ENCODE measurements at places on chromosomes 1 and 21.

GRCh38 chr1:211327346-211327921, 801 bp downstream of the TRAF5 start:
- DNase-seq = no peak

- DNase-seq = no peak
These were observed 683 bp upstream of the EFNA4 start for GRCh38 chr1:155062702-155063411.

- DNase-seq = peak; percentile 26
These were observed at the start of gene SOD1 for GRCh38 chr21:31659536-31660258. Gene SOD1, plus strand, starts transcription at chr21:31659693. Its CDS starts 77 bp downstream, at chr21:31659770.

DNA sequence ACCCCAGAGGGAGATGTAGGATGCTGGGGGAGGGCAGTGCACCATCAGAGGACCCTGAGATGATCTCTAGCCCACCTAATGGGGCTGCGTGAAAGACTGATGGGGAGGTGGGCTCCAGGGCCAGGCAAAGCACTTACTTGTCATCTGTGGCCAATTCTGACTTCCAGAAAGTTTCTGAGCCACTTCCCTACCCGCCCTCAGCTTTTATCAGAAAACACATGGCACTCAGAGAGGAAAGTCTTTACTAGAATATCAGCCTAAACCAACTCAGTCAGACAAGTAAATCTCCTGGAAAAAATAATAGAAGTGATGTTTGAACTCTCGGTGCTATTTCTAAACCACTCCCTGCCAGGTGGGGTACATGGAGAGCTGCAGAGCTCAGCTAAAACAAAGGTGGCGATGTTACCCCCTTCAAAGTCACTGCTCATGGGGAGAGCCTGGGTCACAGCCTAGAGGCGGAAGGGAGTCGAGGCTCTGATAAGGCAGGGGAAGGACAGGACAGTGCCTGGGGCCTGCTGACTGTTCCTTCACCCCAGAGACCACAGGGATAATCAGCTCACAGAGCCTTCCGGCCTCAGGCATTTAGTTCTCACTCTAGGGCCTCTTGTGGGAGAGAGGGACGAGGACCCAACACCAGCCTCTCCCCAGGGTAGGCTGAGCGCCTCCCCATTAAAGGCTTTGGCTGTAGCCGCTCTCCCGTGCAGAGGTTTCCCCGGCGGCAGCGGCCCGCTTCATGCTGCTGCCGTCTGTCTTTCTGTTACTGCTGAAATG, 14.2 kb downstream of the SMIM12 start:
- no peak for DNase-seq

DNA sequence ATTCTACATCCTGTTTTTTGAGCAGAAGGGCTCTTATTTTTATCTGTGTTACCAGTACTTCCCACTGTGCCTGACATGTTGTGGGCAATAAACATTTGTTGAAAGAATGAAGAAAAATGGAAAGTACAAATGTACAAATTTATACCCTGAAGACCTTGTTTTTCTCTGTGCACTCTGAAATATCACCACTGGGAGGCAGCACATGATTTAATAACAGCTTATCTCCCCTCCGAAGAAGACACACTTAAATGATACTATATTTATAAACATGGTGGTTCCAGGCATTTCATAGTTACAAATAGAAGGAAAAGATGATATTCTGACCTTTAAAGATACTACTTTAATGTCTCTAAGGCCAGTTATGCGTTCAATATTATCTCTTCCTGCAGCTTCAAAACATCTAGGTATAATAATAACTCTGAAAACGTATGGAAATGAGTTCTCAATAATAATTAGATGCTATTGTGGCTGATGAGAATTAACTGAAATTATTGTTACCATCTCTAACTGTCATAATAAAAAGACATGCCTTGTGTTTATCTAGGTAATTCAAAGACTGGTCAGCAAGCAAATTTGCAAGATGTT, 12.8 kb downstream of the DYNLT5 start:
- peak; percentile 10 for DNase-seq

DNA sequence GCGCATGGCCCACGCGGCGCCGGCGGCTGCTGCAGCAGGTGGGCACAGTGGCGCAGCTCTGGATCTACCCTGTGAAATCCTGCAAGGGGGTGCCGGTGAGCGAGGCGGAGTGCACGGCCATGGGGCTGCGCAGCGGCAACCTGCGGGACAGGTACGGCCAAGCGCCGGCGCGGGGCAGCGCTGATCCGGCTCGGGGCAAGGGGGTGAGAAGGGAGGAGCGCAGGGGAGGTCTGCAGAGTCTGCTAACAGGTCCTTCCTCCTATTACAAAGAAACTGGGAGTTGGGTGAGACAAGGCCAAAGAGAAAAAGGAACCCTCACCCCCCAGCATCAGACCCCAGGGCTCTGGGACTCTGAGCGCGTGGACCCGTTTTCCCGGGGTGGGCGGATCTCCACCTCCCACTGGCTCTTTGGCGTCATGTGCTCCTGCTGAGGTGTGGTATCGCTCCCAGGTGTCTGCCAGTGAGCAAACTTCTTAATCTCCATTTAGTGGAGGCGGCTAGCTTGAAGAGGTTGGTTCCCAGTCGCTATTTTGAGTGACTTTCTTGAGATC, 431 bp downstream of the MTARC1 start:
- no peak for DNase-seq

- DNase-seq = no peak
These were observed 28.4 kb downstream of the HMGN2 start for GRCh38 chr1:26500488-26501175.

GRCh38 chr1:244371242-244372141, 80.2 kb downstream of the ADSS2 start:
- DNase-seq = no peak
